Nucleus accumbens (tissue), 56 donors: ENCODE measurements at places on chromosomes 7 and 10.

DNA sequence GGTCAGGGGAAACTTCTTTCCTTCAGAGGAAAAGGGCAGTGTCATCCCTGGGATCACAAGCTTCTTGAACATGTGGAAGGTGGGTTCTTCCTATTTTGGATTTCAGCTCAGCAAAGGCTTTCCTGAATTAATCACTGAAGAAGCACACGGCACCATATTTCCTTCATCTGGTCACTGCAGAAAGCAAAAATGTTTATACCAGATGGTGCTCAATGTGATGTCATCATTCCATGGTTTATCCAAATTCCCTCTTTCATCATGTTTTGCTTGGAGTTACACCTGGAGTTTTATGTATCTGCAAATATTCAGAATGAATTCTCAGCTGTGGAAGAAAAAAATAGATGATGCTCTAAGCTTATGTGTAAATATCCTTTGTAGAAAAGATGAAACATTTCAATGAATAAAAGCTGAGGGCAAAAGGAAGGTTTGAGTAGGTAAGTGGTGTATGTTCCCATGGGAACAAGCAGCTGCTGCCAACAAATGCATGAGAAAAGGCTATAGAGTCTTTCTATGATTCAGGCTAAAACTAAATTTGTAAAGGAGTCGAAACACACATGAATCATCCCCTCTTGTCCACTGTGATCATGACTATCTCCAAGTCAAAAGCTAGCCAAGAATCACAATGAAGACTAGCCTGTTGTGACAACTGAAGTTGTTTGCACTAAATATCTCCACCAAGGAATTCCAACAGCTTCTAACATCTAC lies 26.9 kb upstream of the BPGM start:
- no peak for DNase-seq

DNA sequence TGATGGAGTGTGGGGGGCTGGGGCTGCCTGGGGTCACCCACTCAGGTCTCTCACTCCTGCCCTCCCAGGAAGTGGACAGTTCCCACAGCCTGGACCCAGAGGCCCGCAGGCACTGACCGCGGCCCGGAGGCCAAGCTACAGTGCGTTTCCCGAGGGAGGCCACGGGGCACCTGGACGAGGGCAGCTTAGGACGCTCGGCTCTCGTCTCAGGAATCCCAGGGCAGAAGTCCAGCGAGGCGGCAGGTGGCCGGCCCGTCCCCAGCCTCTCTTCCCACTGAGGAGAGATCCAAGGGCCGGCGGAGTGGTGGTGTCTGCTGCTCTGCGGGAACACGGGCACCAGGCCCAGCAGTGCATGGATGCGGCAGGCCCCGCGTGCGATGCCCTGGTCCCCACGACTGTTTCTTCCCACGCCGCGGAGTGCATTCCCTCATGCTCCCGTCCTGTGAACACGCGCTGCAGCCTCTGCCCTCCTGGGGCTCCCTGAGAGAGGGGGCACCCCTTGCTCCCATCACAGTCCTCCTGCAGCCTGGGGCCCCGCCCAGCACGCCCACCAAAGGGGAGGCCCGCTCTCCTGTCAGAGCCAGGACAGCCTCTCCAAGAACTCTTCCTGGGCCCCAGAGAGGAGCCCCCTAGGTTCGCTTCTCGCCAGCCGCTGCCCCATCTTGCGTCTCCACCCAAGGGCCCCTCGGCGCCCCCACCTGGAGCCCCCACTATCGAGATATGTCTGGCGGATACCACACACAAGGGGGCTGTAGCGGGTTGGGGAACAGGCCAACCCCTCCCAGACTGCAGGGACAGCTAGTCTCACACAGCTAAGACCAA lies 24.3 kb upstream of the GPR146 start:
- DNase-seq = no peak

DNA sequence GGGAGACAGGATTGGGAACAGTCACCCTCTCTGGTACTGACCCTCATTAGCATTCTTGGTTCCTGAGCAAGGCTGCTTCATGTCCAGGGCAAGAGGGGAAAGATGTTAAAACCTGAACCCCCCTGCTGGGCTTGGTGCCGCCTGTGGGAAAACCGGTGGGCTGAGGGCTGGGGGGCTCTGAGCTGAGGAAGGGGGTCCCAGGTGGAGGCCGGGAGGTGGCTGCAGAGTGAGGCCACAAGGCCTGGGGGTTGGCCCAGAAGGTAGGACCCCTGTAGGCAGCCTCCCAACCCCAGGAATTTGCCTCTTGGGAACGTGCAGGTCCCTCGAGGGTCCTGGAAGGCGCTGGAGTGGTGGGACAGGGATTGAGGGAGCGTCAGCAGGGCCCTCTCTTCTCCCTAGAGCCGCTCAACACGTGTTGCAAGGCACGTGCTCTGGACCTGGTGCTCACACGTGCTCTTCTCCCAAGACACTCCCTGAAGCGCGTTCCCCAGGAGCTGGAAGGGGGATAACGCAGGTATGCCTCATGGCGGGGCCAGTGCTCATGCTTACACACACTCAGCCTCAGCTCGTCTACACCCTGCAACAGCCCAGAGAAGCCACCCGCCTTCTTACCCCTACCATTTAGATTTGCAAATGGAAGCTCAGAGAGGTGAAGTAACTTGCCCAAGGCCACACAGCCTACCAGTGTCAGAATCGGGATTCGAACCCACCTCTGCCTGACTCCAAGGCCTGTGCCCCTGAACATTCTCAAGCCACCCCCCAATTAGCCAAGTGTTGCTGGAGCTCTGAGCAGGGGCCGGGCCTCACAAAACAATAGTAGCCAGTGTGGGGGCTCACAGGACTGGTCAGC lies 64.4 kb downstream of the LHPP start:
- no peak for DNase-seq

- DNase-seq = no peak
Observed at GRCh38 chr10:70323697-70324338, 40.0 kb upstream of the NPFFR1 start.

- no peak for DNase-seq
Observed at GRCh38 chr7:40133561-40134427, 628 bp downstream of the MPLKIP start.

GRCh38 chr10:98208925-98209324 lies 59.1 kb downstream of the LOXL4 start:
- DNase-seq = no peak

- DNase-seq = no peak
Observed at GRCh38 chr10:49556723-49557122, 17.8 kb upstream of the ERCC6 start.

DNA sequence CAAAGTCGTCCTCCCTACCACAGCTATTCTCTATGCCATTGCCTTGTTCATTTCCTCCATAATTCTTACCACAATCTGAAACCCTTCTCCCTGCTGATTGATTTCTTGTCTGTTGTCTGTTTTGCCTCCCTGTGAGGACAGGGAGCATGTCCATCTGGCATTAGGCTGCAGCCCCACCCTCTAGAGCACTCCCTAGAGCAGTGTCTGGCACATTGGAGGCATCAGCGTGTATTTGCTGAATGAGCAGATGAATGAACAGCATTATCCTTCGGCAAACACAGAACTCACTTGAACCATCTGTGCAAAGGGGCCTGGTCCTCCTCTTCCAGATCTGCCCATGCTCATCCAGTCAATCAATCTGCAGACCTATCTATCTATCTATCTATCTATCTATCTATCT lies 5.1 kb upstream of the DMBT1 start:
- DNase-seq = no peak

GRCh38 chr10:43824934-43825333 lies 176.3 kb upstream of the ZNF32 start:
- no peak for DNase-seq

DNA sequence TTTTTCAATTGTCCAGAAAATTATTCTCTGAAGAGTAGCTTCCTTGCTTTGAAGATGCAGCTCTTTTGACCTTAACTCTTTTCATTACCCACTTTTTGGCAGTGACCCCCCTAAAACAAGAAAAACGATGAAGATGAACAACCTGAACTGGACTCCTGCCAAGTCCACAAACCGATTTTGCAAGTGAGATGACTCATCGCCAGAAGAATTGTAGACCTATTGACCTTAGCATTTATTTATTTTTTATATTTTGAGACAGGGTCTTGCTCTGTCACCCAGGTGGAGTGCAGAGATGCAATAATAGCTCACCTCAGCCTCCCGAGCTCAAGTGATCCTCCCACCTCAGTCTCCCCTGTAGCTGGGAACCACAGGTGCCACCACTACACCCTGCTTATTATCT lies 859.2 kb downstream of the GATA3 start:
- DNase-seq = no peak

- no peak for DNase-seq
Observed at GRCh38 chr10:62580396-62580795, 206.2 kb downstream of the ZNF365 start.

DNA sequence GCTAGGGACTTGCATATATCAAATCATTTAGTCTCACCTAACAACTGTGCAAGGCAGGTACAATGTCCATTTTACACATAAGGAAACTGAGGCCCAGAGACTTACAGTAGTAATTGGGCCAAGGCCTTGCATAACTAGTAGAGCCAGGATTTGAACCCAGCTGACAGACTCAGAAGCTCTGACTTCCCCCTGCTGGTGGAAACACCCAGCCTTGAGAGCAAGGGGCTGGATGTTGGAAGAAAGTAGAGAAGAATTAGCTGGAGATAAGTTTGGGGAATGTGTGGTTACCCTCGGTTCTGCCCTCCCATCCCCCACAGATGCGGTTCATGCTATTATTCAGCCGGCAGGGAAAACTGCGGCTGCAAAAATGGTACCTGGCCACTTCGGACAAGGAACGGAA lies 2.0 kb downstream of the AP1S1 start:
- DNase-seq = no peak
